Stimulated activated CD4-positive, alpha-beta T cell treated with anti-CD3 and anti-CD28 coated beads, Interleukin-15, amount 100 ng/mL, for 48 hours (primary cell): ENCODE measurements at places on chromosomes 1 and 21.
A peak's percentile ranks its signal among the peaks of the same experiment; 100 is the strongest.

DNA sequence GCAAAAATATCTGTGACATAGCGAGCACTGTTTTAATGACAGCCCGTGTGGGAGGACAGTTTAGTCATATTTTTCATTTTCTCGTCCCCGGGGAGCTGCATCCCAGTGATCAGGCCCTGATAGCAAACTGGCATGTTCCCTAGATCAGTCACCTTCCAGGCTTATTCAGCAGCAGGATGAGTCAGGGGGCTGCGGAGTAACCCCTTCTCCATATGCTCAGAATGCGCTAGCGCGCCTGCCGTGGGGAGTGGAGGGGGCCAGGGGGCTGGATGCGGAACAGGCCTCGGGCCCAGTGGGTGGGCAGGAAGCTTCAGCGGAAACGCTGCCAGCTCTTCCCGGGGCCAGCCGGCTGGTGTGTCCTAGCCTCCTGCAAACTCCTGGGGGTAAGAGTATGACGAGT, 94.0 kb downstream of the KCND3 start:
- DNase-seq, result no peak

- no peak for DNase-seq
Observed at GRCh38 chr21:33684068-33684467, 41.8 kb downstream of the ITSN1 start.

- DNase-seq, result no peak
Observed at GRCh38 chr1:58013237-58013636, 533.3 kb downstream of the OMA1 start.

GRCh38 chr1:161973924-161974845, 49.5 kb downstream of the OLFML2B start:
- no peak for DNase-seq

DNA sequence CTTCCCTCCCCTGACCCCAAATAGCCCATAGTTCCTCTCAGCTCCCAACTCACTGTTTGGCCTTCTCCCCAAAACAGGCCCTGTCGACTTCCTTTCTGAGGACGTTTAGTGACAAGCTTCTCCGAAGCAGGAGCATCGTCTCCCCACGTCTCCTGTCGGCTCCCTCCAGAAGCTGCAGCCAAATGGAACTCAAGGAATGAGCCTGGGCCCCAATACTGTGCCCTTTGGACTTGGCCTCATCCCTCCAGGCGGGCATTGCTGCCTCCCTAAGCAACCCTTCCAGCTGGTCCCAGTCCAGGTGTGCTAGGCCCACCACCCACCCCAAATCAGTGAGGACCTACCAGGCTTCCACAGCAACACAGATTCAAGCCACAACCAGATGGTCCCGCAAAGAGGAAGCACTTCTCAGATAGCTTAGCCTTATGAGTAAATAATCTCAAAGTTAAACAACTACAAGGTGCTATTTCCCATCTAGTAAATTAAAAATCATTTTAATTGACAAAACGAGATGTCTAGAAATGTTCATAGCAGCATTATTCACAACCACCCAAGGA, 33.0 kb downstream of the ACOT7 start:
- no peak for DNase-seq

GRCh38 chr21:16800536-16801275, 712.1 kb upstream of the CXADR start:
- no peak for DNase-seq

DNA sequence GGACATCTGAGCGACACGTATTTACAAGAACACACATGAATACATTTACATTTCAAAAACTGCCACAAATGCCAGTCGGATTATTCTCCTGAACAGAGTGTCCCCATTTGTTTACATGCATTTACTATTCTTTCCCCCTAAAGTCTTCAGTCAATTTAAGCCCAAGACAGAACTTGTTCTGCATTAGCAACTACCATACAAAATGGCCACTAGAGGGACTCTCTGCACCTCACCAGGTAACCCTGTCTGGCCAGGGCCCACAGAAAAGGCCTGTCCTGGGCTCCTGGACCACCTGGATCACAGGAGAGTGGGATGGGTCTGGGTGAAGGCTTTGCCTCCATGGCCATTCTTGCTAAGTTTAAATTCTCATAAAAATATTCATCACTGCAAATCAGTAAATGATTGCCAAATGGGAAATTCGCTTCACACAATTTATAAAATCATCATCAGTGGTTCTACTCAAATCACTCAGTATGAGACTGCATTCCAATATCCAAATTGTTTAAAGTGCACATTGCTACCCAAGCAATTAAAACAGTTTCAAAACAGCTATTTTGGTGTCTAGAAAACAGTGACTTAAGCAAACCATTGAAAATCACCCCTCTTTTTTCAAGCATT, 12.5 kb upstream of the GUCA2A start:
- no peak for DNase-seq

GRCh38 chr1:221439747-221440501, 302.0 kb downstream of the DUSP10 start:
- DNase-seq, result peak; percentile 18

DNA sequence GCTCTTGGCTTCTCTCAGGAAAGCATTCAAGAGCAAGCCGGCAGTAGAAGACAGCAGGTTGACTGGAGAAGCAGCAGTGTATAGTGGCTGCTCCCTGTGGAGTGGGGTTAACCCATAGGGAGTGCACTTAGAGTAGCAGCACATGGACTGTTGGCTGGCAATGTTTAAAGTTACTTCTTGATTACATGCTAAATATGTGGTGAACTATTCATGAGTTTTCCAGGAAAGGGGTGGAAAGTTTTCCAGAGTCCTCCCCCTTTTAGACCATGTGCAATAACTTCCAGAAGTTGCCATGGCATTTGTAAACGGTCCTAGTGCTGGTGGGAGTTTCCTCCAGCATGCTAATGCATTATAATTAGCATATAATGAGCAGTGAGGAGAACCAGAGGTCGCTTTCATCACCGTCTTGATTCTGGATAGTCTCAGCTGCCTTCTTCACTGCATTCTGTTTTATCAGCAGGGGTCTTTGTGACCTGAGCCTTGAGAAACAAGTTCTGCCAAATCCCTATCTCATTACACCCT, 131.8 kb downstream of the CCDC185 start:
- no peak for DNase-seq

GRCh38 chr1:214282630-214283242, 1.8 kb downstream of the SMYD2 start:
- no peak for DNase-seq

GRCh38 chr1:167564612-167565270, 11.2 kb upstream of the CREG1 start:
- DNase-seq, result no peak

DNA sequence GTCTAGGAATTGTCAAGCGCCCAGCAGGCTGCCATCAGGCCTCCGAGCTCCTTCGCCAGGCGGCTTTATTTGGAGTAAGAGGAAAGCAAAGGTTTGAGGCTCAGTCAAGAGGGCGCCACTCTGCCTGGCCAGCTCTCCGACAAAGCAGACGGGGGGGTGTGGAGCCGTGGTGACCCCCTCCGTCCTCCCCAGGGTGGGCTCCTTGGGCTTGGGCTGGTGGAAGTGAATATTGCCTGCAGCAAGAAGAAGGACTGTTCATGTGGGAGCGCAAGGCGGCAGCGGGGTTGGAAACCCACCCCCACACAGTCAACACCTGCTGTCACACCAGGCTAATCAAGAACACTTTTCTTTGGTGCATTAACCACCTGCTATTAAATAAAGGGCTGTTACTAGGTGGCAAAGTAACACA, 14.6 kb downstream of the EPHX1 start:
- DNase-seq, result no peak

- no peak for DNase-seq
Observed at GRCh38 chr21:45288441-45288841, 746 bp upstream of the POFUT2 start.

- DNase-seq, result no peak
Observed at GRCh38 chr1:20068722-20069121, 1.3 kb upstream of the PLA2G5 start.

- DNase-seq, result no peak
Observed at GRCh38 chr1:230851291-230851691, 17.0 kb downstream of the C1orf198 start.

- DNase-seq, result no peak
Observed at GRCh38 chr1:233412812-233413211, 85.3 kb downstream of the MAP3K21 start.

DNA sequence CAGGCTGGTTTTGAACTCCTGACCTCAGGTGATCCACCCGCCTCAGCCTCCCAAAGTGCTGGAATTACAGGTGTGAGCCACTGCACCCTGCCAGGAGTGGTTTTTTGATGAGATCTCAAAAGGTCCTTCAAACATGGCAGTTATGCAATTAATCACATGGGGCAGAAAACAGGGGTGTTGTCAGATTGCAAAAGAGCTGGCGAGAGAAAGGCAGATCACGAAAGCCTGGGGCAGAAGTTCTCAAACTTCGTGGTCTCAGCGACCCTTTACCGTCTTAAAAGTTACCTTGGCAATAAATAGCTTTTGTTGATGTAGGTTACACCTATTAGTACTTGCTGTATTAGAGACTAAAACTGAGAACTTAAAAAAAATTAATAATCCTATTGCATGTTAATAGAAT, 16.1 kb downstream of the CNR2 start:
- no peak for DNase-seq

DNA sequence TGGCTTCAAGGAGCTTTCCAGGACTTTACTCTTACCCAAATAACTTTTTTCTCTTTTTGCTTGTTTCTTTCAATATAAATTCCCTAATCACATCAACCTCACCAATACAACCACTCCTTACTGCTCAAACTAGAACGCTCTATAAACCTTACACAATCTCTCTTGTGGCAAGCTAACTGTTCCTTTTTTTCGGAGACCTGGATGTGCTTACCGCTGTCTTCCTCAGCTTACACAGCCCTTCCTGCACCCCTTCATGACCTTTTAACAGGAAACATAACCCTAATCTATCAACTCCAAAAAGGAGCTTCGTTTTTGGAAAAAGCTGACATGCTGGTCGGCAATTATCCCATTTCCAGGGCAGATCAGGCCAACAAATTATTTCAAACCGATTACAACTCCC, 24.1 kb upstream of the SLC2A5 start:
- DNase-seq, result no peak

DNA sequence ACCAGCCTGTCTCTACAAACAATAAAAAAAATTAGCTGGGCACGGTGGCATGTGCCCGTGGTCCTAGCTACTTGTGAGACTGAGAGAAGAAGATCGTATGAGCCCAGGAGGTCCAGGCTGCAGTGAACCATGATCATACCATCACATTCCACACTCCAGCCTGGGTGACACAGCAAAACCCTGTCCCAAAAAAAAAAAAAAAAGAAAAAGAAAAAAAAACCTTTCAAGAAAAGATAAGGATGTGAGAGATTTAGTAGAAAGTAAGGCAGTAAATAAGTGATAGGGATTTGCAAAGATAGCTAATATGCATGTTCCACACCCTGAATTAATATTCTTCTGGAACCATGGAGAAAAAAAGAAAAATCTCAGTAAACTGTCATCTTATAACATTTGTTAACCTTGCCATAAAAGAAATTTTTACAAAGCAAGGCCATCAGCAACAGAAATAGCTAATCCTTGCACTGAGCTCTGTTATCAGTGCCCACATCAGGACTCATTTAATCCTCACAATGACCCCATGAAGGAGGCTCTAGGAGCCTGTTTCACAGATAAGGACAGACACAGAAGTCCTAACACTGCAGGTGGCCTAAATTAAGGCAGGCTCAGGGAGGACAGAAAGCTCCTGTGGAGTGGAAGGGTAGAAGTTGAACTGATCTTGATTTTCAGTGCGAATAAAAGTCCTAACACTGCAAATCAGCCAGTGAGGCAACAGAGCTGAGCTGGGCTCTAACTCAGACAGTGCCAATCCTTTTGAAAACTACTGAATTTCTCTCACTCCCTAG, 7.6 kb downstream of the GNB1 start:
- no peak for DNase-seq

GRCh38 chr1:160850993-160851392, 11.7 kb downstream of the CD244 start:
- no peak for DNase-seq

DNA sequence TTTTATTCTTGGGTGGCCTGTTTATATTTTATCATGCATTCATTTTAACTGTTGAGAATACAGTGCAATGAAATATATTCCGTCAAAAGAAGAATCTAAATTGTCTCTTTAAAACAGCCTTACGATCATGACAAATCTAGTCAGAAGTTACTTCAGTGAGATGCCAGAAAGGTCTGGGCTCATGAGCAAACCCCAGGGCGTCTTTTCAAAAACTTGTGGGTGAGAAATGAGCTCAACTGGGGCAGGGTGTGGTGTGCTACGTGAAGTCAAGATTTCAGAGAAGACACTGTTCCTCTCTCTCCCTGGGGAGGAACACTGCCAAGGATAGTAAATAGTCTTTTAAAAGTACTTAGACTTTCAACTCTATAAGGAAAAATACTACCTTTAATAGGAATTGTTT, 13.4 kb upstream of the UAP1 start:
- no peak for DNase-seq

DNA sequence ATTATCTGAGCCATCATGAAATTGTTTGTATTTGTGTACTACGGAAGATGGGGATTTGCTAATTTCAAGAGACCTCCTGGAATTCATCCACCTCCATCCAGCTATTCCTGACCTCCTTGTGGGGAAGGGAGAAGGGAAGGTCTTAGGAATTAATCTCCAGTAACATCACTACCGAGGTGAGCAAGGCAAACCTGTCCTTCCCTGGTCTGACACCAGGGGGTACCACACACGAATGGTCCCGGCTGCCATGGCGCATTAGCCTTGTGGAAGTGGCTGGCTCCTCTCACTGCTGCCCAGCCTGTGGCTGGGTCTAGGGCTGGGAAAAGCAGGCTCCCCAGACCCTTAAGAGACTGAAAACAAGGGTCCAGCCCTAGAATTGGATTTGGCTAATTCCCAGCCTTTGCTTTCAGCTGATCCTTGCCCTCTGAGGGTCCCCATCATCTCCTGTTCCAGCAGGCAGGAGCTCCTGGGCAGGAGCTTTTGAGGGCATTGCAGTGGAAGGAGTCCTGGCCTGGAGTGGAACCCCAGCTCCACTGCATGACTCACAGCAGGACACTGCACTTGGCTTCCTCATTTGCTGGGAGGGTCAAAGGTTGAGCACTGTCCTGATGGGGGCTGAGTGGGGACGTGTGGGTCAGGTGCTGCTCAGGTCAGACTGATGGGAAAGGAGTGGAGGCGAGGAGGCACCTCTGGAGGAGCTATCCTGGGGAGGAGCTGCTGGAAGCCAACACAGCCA, 34.8 kb downstream of the RIMS3 start:
- DNase-seq, result no peak

DNA sequence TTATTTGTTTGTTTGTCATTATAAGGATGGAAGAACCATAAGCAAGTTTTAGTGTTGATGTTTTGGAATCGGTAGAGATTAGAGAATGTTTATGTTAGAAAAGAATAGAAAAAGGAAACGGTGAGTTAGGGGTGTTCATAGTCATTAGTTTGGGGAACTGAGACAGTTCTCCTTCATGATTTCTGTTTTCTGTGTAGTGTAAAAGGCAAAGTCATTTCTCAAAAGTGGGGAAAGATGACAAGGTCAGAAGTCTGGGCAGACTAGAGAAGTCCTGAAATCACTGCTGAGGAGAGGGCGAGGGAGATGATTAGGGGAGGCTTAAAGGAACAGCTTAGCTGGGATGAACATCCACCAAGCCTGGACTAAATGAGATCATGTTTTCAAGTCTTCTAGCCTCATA, 498.9 kb downstream of the TTLL7 start:
- no peak for DNase-seq
